ENCODE measurements at places on chromosomes 2 and 18. TPM values are rescaled to one million over a fixed set of nuclear protein-coding genes. Genes with fewer than 3 reads are reported as not detected.
A peak's percentile ranks its signal among the peaks of the same experiment; 100 is the strongest.

Gene ANKRD29
- not detected for total RNA-seq

Gene FAM117B
- 3.0 TPM for total RNA-seq

Gene KCNS3
- total RNA-seq = not detected

DNA sequence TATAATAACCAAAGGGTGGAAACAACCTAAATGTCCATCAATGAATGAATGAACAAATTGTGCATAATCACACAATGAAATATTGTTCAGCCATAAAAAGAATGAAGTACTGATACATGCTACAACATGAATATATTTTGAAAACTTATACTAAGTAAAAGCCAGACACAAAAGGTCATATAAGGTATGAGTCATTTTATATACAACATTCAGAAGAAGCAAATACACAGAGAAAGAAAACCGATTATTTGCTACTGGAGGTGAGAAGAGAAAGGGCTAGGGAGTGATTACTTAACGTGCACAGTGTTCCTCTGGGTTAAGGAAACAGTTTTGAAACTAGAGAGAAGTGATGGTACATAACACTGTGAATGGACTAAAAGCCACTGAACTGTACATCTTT lies 105.3 kb downstream of the GORASP2 start:
- no peak for DNase-seq

DNA sequence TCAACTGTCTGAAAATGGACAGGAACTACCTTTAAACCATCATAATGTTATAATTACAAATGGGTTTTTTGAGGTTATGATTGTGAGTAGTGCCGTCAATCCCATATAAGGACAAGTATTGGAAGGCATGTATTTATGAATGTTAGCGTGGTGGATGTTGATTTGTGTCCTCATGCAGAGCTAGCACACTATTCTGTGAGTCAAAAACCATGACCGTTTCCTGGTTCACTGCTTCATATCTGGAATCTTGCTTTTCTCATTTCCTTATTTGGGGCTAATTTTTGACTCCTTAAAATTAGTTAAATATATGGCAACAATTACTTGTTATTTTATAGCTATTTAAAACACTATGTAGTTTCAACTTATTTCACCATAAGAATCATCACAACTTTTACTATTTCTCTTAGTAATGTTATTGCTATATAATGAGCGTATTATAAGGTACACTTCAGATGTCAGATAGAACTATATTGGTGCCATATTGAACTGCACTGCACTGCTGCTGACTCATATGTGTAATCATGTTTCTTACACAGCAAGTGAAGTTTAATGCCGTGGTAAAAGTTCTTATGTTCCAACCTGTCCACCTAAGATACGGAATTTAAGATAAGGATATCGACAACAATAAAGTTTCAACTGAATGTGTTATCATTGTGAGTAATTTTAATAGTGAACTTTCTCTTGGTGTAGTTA lies 192.8 kb downstream of the PTGR3 start:
- no peak for DNase-seq

- DNase-seq = peak; percentile 10
Observed at GRCh38 chr2:127663566-127664064, 11.7 kb downstream of the LIMS2 start.

DNA sequence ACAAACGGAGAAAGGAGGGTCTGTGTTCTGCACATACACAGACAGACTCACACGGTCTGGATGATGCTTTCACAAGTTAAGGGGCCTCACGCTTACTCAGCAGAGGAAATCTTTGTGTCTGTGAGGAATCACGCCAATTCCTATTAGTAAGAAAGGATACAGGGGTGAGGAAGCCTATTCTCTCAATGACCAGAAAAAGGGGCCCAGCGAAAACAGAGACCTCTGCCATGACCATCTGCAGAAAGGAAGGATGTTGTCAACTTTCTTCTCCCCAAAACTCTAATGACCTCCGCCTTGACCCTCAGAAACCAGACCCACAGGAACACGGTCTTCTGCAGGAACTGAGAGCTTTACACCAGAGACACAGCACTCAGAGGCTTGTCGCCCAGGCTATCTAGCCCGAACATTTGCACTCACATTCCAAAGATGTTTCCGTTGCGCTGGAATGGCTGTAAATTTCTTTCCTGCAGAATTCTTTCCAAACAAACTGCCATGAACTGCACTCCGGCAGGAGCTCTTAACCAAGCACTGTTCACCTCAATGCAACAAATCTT lies 186.3 kb downstream of the TCF4 start:
- DNase-seq = no peak

Measured in natural killer cell treated with Interleukin-12 subunit alpha and Interleukin-12 subunit beta and Interleukin-15 and Interleukin-18, amount 100 ng/mL, for 72 hours (primary cell).